ENCODE measurements at places on chromosomes 13 and 19. TPM values are rescaled to one million over a fixed set of nuclear protein-coding genes. Genes with fewer than 3 reads are reported as not detected.

DNA sequence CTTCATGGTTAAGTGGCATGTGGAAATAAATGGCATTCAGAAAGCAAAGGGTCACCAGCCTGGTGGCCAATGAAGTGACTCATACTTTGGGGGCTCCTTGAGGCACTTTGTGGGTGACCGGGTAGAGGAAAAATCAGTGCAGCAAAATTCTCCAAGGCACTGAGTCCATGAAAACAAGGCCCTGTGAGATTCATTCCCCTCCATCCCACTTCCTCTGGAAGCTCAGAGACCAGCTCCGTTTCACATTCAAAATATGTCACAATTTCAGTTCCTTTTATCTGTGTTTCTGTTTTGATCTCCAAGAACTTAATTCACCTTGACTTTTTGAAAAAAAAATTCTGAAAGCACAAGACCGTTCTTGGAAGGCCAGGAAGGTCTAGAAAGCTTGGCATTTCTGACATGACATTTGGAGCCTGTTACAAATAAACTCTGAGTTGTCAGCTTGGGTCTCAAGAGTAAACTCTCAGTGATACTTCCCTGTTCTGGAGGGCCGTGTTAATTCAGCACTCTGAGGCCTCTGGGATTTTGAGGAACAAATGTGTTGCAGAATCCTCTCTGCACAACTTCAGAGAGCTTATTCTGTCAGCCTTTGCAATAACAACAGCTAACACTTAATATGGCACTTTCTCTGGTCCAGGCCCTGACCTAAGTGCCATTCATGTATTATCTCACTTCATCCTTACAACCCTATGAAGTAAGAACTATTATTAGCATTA, 6.8 kb downstream of the CYSLTR2 start:
- DNase-seq = no peak

DNA sequence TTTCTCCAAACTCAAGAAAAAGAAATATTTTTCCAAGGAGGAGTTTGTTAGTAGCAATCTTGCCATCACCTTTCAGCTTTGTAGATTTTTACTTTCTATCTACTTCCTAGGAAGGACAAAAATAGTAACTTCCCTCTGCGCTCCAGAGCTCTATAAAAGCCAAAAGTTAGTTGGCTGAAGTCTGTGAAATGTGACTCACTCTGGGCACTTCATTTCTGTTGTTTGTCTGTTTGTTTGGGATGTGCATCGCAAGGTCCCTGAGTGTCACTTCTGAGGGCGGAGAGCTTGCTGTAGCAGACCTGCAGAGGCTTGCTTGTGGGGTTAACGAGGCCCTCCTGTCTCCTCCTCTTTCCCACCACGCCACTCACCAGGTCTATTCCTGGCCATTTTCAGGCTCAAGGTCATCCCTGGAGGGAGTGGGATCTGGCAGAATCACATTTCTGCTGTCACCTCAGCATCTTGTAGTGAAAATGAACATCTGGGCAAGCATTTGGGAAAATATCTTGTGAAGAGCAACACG, 307.6 kb downstream of the GPC6 start:
- DNase-seq = no peak

DHDH gene
- 0.69 TPM for total RNA-seq

DNA sequence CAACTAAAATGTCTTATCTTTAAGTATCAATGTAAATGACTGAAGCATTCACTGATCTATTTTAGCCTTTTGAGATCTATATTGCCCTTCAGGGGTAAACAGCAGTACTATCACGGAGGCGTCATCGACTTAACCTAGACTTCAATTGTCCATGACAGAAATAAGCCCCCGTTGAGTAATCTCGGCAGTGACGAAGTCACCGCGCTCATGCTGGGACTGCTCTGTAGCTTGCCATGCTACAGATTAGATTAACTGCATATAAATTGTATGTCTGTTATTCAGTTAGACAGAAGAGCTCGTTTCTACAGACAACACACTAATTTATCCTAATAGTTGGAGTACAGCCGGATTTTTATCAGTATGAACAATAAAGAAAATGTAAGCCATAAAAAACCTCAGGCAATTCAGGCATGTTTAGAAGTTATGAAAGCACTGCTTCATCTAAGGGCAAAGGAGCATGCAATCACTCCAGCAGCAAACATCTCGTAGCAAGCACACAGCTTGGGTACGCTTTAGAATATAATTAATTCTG, 56.6 kb downstream of the TUBGCP3 start:
- DNase-seq = no peak

GRCh38 chr19:17312189-17313113, 3.1 kb downstream of the DDA1 start:
- no peak for DNase-seq

Measured in GM23338 (cell line).